ENCODE measurements at places on chromosomes 4 and X.

DNA sequence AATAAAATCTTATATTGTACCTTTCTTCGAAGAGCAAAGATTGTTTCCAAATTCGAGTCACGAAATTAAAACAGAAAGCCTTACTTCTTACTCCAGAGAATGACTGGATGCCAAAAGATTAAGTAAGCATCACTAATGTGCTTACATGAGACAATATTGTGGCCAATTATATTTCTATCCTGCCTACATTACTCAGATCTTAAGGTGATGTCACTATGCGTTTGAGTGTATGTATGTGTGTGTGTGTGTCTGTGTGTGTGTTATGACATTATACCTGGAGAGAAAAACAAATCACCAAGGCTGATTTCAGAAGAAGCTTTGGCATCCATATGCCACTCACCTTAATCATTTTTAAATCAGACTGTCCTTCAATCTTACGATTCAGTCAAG is 556.3 kb downstream of the PPARGC1A start:
- no peak for DNase-seq

DNA sequence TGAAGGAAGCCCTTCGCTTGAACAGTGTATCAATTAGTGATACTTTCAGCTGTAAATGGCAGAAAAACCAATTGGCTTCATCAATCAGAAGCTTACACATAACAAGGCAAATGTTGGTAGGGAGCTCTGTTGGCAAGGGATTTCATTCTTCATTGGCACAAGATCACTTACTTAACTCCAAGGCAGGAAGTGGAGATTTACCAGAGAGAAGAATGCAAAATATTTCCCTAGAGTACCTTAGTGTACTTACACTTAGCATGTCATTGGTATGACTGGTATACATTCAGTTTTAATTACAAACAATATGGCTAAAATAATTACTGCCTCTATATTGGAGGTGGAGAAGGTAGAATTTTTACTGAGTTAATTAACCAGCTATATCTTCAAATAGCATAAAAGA is 545.0 kb downstream of the GABRG1 start:
- no peak for DNase-seq

- DNase-seq: no peak
These were observed 2.2 kb downstream of the SLAIN2 start for GRCh38 chr4:48343551-48343950.

DNA sequence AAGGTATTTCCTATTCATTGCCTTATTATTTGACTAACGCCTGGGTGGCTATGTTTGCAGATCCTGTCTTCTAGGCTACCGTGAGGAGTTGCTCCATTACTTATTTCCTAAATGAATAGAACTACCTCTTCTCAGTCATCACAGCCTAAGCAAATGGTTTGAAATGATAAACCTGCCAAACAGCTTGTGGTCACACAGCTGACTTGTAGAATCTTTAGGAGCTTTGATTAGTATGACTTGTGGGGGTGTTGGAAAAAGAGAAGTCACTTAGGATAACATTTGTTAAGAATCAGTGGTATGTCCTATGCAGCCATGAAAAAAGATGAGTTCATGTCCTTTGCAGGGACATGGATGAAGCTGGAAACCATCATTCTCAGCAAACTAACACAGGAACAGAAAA is 169.3 kb downstream of the PPARGC1A start:
- DNase-seq: no peak

DNA sequence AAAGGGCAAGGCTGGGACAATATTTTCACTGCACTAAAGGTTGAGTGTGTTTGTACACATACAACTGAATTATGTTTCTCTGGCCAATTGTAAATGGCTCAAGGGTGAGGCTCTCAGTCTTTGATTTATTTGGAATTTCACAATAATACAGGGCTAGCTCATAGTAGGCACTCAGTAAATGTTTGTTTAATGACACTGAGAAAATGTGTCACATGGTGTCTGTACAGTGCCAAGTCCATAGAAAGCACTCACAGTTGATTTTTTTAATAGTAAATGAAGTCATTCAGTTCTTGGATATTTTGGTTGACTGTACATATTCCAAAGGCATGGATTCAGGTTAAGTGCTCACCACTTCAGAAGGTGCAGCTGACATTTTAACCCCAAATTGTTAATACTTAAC is 176.4 kb downstream of the IL1RAPL2 start:
- DNase-seq: no peak

GRCh38 chr4:148166132-148166591 is 276.1 kb downstream of the NR3C2 start:
- DNase-seq: no peak

DNA sequence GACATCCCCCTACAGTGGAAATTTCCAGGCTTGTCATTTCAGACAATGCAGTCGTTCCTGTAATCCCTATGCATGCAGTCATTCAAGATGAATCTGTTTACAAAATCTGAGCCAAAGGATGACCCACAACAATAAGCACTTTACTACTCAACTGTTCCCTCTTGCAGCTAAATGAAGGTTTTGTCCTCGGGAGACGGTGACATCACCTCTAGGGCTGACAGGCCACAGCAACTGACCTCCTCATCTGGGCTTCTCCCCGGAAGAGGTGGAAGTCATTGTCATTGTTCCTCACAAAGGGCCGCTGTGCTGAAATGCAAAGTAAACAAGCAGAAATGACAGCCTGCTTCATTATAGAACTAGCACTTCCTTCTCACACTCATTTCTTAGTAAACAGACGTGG is 29.2 kb downstream of the CLRN2 start:
- no peak for DNase-seq

- no peak for DNase-seq
These were observed 272.5 kb downstream of the ARHGAP10 start for GRCh38 chr4:148004228-148004857.

GRCh38 chrX:148647651-148648050 is 147.2 kb downstream of the AFF2 start:
- no peak for DNase-seq

DNA sequence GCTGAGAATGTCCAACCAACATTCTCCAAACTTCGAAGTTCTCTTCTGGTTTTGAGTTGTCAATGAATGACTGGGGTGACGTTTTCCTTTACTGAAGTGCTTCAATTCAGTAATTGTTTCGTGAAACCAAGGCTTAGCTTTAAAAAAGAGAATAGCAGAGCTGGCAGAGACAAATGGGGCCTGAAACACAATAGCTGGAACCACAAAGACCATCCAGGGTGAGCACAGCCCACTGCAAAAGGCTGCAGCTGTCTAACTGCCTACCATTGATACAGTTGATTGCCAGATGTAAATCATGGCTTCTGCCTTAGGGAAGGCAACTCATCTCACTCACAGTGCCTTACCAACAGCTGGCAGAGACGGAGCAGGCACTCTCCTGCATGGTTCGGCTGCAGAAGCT is 78.7 kb upstream of the ZNF518B start:
- DNase-seq: no peak

DNA sequence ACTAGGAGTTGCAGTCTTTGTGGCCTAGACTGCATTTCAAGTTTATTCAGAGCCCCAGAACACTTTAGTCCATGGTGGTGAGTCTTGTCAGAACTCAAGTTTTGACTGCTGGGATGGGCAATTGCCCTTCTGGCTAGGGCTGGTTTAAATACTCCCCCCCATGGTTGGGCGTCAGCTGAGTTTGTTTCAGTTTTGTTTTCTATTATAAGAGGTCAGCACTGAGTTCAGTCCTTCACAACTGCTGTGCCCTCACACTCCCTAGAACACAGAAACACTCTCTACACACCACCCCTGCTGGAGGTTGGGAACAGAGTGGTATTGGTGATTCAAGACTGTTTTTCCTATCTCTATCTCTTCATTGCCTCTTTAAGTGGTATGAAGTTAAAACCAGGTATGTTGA is 217.0 kb downstream of the GUCY2F start:
- DNase-seq: no peak
